Erythroblast (primary cell): ENCODE measurements at places on chromosomes 2 and 18.
A peak's percentile ranks its signal among the peaks of the same experiment; 100 is the strongest.

DNA sequence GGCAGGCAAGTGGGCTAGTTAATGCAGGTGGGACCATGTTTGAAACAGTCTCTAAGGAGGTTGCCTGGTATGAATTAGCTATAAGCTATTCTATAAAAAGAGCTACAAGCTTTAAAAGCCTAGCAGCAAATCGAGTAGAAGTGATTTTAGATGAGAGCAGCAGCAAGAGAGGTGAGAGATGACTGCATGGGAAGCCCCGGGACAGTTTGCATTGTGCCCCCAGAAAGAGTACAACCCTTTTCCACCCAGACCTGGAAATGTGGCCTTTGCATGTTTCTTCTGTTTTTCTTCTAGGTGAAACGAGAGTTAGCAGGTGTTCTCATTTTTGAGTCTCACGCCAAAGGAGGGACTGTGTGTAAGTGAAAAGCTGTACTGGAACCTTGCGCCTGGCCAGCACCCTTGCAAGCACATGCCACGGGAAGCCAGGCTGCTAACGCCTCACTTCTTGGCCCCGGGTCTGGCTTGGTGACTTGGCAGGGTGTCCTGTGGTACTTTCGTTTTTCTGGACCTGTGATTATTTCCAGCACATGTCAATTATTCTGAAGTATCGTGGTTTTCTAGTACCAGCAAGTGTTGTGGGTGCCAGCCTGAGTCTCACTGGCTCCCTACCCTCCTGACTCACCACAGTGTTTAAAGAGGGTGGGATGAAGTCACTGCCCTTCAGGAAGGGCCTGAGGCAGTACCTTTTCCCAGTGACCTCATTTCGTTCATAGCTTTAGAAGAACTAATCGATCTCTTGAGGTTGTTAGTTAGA is 90.3 kb upstream of the MAP3K20 start:
- DNase-seq = no peak

DNA sequence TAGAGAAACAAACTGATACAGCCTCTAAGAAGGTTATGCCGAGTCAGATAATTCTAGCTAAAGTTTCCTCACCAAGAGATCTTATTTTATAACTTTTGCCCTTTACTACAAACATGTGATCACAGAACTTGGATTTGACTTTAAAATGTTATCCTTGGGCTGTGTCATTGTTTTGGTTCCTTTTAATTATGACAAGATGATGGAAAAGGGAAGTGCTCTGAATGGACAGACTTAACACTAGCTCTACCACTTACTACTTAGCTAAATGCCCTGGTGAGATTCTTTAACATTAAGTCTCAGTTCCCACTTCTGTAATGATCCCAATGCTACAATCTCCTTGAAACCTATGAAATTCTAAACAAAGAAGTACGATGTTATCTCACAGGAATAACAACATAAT is 69.9 kb downstream of the RTTN start:
- DNase-seq = no peak

DNA sequence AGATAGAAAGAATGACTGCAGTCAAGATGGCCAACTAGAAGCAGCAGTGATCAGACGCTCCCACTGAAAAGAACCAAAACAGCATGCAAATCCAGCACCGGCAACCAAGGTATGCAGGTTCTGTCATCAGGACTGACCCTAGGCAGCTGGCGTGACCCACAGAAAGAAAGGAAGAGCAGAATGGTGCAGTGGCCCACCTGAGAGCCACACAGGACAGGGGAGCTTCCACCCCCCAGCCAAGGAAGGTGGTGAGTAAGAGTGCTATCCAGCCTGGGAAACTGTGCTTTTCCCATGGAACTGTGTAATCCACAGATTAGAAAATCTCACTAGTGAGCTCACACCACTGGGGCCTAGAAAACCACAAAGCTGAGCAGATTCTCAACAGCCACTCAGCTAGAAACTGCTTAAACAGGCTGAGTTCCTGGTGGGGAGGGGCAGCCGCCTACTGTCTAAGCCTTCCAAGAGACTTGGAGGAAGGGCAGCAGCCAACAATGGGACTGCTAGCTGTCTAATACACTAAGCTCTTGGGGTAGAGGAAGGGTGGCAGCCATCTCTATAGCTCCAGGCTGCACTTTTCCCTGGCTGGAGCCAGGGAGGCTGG is 127.9 kb downstream of the EVA1A start:
- no peak for DNase-seq

DNA sequence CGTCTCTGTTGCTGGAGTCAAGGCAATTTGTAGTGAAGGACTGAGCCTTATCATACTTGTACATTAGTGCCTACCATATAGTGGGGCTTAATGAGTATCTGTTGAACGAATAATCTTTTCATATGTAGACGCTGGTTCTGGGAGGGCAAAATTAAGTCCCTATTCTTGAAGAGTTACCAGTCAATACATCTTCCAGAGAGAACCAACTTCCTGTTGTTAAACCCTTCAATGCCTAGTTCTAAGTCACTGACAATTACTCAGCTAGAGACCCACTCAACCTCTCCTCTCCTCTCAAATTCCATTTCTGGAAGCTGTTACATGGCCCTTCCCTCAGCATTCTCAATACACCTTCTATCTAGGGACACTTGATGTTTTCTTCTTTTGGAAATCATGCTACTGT is 1.1 kb upstream of the MOB4 start:
- peak; percentile 56 for DNase-seq

DNA sequence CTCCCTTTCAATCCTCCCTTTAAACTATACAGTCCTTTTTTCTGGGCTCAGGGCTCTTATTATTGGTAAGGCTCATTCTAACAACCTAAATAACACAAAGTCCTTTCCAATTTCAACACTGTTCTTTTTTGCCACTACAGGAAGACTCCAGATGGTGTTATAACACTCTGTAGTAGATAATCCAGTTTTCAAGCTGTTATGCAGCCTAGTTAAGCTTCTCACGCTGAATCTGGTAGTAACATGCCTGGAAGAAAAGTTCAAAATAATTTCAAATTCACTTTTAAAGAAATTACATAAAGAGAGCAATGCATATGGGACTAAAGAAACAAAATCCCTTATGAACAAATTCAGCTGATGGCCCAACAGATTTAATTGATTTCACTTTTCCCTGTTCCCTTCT is 3.2 kb upstream of the MPP4 start:
- DNase-seq = no peak

- no peak for DNase-seq
Measured at GRCh38 chr2:168517816-168518215, 61.7 kb downstream of the CERS6 start.

DNA sequence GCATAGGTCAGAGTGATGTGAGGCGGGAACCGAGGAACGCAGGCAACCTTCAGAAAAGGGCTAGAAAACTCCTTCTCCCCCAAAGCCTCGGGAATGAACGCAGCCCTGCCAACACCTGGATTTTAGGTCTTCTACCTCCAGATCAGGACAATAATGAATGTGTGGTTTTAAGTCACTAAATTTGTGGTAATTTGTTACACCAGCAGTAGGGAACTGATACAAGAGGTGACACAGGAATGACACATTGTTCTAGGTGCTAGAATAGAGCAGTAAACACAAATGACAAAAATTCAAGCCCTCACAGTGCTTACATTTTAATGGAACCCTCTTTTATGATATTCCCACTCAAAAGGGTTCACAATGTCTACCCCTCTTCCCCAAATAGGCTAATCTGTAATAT is 39.2 kb upstream of the EML4 start:
- no peak for DNase-seq

- no peak for DNase-seq
Measured at GRCh38 chr18:21389903-21390302, 147.9 kb downstream of the GREB1L start.

GRCh38 chr2:26299471-26300101 is 46.4 kb upstream of the SELENOI start:
- peak; percentile 24 for DNase-seq

DNA sequence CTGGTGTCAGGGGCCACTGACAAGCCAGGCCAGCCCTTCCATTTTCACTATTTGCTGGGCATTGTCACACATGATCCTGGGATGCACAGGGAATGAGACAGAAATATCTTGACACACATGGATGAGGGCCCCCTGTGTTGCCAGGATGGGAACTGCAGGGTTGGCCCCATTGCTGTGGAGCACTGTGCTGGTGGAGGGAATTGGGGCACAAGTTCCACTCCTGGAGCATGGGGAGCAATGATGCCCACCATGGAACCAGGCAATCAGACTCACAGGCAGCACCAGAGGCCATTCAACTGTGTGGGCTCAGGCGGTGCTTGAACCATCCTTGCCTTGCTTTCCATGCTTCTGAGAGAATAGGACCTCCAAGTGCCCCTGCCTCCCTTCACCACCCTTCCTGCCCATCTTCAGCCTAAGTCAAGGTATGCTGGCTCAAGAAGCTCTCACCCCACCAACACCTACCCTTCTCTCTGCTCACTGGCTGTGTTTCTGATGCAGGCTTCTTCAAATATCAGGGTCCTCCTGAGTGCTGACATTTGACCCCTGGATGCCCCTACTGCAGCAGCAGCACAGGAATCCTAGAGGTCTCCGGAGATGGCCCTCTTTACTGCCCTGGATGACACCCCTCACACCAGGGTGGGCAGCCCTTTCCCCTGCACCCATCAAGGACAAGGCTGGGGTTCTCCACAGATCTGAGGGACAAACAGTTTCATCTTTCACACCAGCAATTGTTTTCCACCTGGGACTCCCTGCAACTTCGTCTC is 11.0 kb downstream of the ADRA2B start:
- no peak for DNase-seq

- no peak for DNase-seq
Measured at GRCh38 chr18:66156946-66157687, 406.3 kb downstream of the CDH7 start.

GRCh38 chr18:12057419-12058039 is 36.1 kb upstream of the ANKRD62 start:
- DNase-seq = no peak
